GM12864 (cell line): ENCODE measurements at places on chromosomes 5 and 9.

DNA sequence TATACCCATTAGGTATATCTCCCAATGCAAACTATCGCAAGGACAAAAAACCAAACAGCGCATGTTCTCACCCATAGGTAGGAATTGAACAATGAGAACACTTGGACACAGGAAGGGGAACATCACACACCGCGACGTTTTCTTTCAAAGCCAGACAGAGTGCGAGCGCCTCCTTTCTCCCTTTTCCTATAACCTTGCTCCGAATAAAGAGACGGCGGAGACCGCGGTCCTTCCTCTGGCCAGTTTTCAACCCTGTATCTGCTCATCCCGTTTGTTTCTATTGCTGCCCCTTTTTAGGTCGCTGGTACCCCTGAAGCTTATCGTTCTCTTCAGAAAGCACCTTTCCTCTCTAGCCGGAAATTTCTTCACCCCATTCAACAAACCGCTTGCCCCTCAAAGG, 1.3 kb downstream of the LVRN start:
- DNase-seq, result no peak

DNA sequence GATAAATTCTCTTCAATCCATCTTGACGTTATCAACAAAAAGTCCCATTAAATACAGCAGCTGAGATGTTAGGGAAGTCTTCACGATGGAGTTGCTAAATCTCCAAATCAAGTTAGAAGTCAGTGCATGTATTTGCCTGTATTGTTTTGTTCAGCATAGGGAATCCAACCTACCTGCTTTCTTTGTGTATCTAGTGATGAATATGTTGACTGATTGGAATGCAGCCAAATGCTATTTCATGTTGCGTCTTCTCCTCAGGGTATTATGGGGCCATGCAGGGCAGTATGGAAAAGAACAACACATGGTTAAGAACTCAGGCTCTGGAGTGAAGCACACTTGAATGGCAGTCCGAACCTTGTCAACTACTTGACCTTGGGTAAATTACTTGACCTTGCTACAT, 529.5 kb upstream of the ZNF462 start:
- DNase-seq, result no peak

DNA sequence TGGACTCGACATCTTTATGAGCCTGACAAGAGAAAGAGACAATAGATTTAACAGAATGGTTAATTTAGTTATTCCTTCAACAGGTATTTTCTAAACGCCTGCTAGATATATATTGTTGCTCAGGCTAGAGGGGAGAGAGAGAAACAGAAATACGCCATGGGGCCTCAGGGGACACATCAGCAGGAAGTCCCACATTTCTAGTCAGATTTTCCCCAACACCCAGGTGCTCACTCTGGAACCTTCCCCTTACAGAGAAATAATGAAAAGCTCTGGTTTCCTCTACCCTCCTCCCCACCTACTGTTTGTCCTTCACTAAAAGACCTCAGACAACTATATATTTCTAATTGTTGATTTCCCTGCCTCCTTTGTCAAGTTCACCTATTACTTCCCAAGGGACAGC, 130.3 kb upstream of the TBC1D2 start:
- no peak for DNase-seq

GRCh38 chr9:115636596-115636995, 517.0 kb upstream of the PAPPA start:
- no peak for DNase-seq

- no peak for DNase-seq
Observed at GRCh38 chr5:152470167-152470566, 65.1 kb upstream of the NMUR2 start.

GRCh38 chr9:101176384-101176783, 147.9 kb downstream of the PLPPR1 start:
- DNase-seq, result no peak

GRCh38 chr5:41795125-41795524, 75.1 kb downstream of the OXCT1 start:
- DNase-seq, result no peak
